Upper lobe of right lung (tissue), 1 donor: ENCODE measurements at places on chromosomes 11 and 22. TPM values are rescaled to one million over a fixed set of nuclear protein-coding genes. Genes with fewer than 3 reads are reported as not detected.

AQP11 gene
- total RNA-seq: 0.61 TPM

CFAP300 gene
- 2.3 TPM for total RNA-seq

ABTB2 gene
- 3.2 TPM for total RNA-seq

BIRC2 gene
- total RNA-seq: 44.1 TPM

PHF21B gene
- total RNA-seq: 0.12 TPM

TSPAN32 gene
- 12.2 TPM for total RNA-seq

OR56A1 gene
- total RNA-seq: not detected

GNAZ gene
- 3.0 TPM for total RNA-seq

NUP50 gene
- total RNA-seq: 51.5 TPM

PGA3 gene
- total RNA-seq: not detected

OR52N1 gene
- total RNA-seq: not detected

AIFM3 gene
- total RNA-seq: 5.7 TPM

CEP126 gene
- total RNA-seq: 4.3 TPM

ANO1 gene
- total RNA-seq: 16.8 TPM

ISX gene
- total RNA-seq: not detected

LRRC4C gene
- total RNA-seq: 2.2 TPM

OR6Q1 gene
- not detected for total RNA-seq

SELENOH gene
- 103 TPM for total RNA-seq

PKDREJ gene
- not detected for total RNA-seq

SMC1B gene
- total RNA-seq: not detected

APLP2 gene
- total RNA-seq: 726 TPM

GRAP2 gene
- total RNA-seq: 10.1 TPM
